Cardiac muscle cell (in vitro differentiated cells and primary cell): ENCODE measurements at places on chromosomes 7 and 10.

- peak; percentile 21 for DNase-seq
Observed at GRCh38 chr10:94308866-94309265, 53.9 kb downstream of the NOC3L start.

- peak; percentile 14 for DNase-seq
Observed at GRCh38 chr10:120735773-120736371, 115.3 kb upstream of the WDR11 start.

DNA sequence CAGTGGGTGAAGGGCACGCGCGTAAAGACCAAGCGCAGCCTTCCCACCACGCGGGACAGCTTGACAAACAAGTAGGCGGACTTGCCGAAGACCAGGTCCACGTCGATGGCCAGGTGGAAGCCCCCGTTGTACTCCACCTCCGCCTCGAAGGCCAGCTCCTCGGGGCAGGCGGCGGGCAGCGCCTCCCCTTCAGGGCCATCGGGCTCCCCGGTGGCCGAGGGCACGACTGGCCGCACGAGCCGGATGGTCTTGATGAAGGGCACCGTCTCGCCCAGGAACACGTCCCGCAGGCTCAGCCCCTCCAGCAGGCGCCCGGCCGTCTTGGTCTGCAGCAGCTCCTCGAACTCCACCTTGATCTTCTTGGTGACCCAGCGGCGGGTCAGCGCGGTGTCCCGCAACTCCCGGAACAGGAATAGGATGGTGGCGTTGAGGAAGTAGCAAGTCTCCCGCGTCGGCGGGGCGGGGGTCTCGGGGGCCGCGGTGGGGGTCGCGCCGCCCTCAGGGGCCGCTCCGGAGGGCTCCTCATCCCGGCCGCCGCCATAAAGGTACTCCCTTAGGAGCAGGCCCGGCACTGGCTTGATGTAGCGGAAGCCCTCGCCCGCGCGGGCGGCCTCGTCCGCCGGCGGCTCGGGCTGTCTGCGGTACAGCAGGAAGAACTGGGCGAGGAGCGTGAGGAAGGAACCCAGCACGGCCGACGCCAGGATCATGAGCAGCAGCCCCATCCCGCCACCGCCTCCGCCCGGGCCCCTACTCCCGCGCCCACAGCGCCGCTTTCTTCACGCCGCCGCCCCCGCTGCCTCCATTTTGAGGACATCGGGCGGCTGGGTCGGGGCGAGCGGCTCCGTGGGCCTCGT lies 507 bp downstream of the PDZD8 start:
- peak; percentile 42 for DNase-seq

DNA sequence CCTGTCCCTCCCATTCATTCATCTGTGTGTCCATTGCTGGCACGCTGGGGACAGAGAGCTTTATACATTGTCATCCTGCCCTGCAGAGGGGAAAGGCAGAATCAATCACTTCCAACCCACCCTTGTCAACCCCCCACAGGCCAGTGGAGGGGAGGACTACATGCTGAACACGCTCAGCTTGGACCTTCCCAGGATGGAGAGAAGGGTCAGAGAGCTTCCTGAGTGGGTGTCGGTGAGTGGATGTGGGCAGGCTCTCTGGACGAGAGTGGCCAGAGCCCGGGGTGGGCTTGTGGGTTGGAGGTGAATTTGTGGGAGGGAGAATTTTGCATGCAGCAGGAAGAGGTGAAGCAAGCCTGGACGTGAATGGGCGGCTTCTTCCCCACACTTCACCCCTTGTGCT lies 93.9 kb downstream of the DNAJB6 start:
- DNase-seq: no peak

DNA sequence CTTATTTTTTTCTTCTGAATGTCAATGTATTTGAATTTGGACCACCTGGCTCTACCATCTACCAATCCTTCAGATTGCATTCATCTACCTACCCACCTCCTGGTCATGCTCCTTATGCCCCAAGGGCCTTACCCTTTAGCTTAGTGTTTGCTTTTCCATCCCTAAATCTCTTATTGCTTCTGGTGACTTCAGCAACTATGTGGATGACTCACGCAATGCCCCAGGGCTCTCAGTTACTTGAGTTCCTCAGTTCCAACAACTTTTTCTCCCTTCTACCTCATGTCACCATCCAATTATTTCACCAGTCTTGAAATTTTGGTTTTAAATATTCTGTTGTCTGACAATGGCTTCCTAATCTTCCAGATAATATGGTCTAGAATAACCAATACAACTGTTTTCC lies 118.9 kb downstream of the CFAP58 start:
- DNase-seq: no peak

GRCh38 chr10:30294476-30295240 lies 54.4 kb downstream of the MTPAP start:
- no peak for DNase-seq

GRCh38 chr10:27779462-27780015 lies 33.9 kb upstream of the MKX start:
- DNase-seq: no peak

GRCh38 chr10:121800831-121801230 lies 127.0 kb downstream of the ATE1 start:
- DNase-seq: no peak

DNA sequence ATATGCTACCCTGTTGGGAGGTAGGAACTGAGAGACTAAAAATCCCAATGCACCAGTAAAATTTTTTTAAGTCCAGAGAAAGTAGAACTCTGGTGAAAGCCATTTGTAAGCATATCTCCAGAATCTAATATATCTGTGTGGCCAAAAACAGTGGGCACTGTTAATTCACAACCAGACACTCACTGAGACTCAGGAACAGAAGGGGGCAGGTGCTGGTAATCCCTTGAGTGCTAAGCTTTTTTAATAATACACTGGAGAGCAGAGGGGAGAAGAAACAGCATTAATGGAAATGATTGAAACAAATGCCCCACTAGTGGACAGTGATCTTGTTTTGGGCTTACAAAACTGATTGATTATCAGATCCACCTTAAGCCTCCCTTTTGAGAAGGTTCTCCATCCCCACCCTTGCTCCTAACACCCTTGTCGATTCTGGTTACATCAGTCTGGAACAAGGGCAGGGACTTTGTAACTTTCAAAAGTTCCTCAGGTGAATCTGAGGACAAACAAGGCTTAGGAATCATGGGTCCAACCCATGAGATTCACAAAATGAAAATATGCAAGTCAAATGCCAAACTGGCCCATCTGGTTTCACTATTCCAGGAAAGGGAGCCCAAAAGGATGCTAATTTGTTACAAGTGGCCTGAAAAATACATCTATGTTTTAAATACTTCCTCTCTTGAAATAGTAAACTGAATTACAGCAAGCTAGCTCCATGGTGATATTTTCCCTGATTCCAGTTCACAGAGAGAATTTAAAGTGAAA lies 29.7 kb downstream of the PLXNA4 start:
- DNase-seq: no peak

DNA sequence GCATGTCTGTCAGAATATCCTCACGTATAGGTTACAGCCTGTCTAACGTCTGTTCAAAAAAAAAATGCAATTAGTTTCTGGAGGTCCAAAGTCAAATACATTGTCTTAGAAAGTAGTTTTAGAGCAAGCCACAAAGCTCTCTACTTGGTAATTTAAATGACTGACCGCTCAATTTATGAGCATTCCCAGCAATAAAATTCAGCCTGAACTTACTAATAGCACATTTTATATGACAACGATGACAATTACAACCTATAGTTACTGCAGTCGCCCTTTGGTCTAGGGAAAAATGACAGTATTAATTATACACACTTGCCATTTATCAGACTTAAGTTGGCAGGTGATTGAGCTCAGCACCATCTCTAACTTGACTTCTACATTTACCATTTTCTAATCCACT lies 425.8 kb upstream of the STEAP1 start:
- no peak for DNase-seq
